Right ventricle myocardium inferior (tissue), 1 donor: ENCODE measurements at places on chromosomes 7 and 10. TPM values are rescaled to one million over a fixed set of nuclear protein-coding genes. Genes with fewer than 3 reads are reported as not detected.

The TMEM270 gene
- total RNA-seq = not detected

DNA sequence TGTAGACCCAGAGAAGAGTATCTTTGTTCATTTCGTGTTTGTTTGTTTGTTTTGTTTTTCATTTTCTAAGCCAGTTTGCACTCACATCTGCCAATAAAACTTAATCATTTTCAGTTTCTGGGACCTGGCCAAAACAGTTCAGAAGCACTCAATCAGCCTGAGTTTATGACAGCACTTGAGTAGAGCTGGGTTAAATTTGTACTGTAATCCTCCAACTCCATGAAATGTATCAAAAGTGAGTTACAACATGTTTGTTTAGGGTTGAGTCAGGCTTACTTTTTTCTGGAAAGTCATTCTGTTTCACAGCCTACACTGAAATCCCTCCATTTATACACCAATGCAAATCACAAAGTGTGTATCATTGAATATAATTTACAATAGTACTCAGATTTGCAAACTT lies 91.9 kb downstream of the ZWINT start:
- no peak for DNase-seq

The GPR37 gene
- not detected for total RNA-seq

- DNase-seq = no peak
Measured at GRCh38 chr7:7188091-7188490, 5.7 kb downstream of the C1GALT1 start.

GRCh38 chr10:103659674-103660363 lies 166.3 kb downstream of the NEURL1 start:
- peak; percentile 83 for DNase-seq

The CALML3 gene
- total RNA-seq = not detected

The MYOZ1 gene
- total RNA-seq = 0.51 TPM

DNA sequence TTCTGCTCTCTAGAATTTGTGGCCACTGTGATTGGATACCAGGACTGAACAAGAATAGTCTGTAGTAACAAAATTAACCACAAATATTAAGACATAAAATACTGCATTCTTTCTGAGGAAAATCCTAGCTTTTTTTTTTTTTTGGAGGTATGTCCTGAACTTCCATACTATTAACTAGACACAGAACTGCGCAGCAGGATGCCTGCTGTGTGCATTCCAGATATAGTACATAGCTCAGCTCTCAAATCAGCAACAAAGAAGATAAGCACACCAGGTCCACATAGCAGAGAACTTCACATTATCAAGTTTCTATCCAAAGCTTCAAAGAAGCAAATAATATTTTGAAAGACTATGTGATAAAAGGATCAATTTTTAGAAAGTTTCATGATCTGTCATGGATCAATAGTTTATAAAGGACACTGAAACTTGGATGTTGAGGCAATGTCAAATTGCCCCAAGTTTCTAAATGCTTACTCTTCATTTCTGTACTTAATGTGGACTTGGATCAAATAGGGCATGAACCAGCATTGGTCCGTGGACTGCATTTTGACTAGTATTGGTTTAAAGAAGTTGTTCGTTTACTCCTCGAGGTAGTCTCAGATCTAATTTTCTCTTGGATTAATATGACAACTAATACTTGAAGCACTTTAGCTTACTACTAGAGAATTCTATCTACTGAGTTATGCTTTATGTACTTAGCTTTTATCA lies 15.4 kb downstream of the NAMPT start:
- no peak for DNase-seq

GRCh38 chr7:43615558-43616145 lies 32.7 kb downstream of the STK17A start:
- DNase-seq = no peak

DNA sequence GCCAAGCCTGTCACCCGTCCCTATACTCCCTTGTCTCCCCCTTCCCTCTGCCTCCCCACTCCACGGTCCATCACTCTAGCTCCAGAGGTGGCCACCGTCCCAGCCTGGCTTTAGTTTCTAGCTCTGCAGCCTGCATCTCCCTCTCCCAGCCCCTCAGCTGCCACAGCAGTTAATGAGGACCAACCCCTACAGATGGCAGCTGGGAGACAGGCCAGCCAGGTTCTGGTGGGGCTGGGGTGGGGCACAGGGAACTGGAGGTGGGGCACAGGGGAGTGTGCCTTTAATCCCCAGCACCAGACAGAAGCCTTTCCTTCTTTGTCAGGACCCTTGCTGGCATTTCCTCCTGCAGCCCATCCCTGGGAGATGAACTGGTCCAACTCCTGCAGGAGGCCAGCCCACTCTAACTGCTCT lies 21.1 kb downstream of the UNC5B start:
- no peak for DNase-seq

DNA sequence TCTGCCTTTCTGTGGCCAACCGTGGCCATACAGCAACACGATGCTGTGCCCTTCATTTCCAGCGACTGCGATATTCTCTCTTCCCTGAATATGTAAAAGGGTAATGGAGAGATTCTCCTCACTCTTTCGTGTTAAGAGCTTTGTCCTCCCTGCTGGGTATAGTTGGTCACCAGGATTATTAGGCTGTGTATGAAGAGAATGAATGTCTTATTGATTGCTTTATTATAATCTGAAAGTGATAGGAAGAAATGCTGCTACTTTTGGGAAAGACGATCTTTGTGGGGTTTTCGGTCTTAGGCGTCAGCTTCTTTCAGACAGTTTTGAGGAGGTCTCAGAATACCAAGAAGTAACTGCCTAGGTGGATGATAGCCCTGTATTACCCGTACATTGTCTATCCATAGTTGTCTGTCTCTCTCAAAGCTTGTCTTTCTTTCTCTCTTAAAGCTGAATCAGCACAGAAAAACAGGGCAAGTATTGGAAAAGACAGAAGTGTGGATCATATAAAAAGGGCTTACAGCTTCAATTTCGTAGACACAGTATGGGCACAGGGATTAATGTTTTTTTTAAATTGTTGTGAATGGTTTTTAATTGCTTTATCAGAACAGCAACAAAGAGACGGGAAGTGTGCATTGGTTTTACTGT lies 1.2 kb downstream of the AHCYL2 start:
- no peak for DNase-seq

The AKR1C8 gene
- total RNA-seq = not detected

GRCh38 chr10:64508029-64508661 lies 986.9 kb downstream of the REEP3 start:
- DNase-seq = no peak

The PKD2L1 gene
- total RNA-seq = not detected

DNA sequence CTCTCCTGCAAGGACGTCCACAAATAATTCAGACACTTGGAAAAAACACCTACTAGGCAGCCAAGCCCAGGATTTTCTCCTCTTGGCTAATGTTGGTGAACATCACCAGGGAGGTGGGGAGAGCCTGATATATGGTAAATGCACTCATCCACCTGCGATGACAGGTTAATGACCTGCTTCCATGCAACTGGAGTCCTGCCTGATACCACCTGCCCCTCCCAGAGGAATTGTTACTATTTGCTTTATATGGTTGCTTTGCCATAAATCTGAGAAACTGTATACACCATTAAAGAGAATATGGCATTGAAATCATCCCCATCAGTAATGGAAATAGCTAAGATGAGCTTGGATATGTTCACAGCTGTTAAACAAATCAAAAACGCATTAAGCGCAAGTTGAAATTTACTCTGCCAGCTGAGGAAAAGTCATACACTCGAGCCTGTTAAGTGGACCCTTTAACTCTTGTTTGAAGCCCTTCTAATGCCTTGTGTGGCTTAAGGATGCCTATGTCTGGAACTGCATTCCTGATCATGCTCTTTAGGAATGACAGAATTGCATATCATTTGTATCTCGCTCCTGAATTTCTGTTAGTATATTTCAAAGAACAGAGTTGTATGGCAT lies 208.3 kb downstream of the PRPF18 start:
- DNase-seq = no peak

The PPP1R17 gene
- total RNA-seq = not detected

GRCh38 chr7:140688341-140688740 lies 8.2 kb upstream of the NDUFB2 start:
- no peak for DNase-seq

DNA sequence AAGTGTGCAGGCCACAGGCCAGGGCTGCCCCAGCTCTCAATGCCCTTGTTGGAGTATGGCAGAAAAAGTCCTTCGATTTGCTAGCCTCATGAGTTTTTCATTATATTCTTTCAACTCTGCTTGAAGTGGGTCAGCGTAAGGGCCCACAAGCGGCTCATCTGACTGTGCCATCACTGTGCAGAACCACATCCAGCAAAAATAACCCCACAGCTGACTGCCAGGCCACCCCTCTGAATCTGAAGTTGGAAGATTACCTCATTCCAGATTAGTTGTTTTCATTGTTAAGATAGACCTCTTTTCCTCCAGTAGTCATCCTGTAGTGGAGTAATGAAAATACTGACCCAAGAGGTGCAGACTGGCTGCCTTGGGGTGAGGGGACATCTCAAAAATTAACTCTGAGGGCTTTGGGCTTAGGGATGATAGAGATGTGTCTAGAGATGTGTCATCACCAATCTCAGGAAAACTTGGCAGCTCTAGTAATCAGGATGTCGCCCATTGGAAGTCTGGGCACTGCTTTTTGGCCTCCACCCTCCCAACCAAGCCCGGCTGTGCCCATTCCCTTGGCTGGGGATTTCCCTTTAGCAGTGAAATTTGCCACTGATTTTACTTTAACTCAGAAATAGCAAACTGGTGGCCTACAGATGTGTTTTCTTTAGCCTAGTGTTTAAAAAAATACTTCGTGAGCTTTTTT lies 164.3 kb downstream of the LCOR start:
- DNase-seq = no peak

The ADCY1 gene
- total RNA-seq = 5.9 TPM

DNA sequence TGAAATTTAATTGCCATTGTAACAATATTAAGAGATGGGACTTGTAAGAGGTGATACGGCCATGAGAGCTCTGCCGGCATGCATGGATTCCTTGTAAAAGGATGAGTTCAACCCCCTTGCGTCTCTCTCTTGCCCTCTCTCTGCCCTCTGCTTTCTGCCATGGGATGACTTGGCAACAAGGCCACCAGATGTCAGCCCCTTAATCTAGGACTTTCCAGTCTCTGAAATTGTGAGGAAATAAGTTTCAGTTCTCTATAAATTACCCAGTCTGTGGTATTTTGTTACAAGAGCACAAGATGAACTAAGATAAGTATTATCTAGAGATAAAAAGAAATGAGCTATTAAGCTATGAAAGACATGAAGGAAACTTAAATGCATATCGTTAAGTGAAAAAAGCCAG lies 145.7 kb upstream of the AHR start:
- no peak for DNase-seq

The ADAM8 gene
- 2.0 TPM for total RNA-seq

DNA sequence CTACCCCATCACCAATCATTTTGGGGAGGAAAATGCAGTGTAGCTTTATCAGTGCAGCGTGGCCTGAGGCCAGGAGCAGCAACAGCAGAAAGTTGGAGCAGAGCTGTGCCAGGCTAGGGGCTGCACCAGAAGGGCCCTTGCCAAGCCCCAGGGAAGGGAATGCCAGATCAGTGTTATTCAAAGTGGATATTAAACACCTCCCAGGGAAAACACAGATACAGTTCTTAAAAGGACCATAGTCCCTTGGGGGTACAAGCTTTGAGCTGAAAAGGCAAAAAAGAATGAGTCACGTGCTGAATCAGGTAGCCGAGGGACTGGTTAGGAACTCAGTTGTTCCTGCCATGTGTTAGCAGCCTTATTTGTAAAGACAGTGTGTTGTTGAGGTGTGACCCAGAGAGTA lies 54.0 kb downstream of the GSDME start:
- no peak for DNase-seq

DNA sequence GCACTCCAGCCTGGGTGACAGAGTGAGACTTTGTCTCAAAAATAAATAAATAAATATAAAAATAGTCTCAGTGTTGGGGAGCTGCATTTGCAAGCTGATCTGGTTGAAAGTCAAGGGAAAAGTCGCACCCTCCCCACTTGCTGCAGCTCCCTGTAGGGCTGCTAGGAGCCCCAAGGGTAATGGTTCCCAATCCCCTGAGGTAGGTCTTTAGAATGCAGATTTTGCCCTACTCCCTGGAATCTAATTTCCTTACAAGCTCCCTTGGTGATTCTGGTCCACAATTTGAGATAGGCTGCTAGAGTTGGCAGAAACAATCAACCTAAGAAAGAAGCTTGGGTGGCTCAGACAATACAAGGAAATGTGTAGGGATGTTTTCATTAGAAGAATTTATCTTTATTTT lies 232.5 kb upstream of the YAE1 start:
- DNase-seq = no peak

The GATA3 gene
- total RNA-seq = 1.3 TPM

DNA sequence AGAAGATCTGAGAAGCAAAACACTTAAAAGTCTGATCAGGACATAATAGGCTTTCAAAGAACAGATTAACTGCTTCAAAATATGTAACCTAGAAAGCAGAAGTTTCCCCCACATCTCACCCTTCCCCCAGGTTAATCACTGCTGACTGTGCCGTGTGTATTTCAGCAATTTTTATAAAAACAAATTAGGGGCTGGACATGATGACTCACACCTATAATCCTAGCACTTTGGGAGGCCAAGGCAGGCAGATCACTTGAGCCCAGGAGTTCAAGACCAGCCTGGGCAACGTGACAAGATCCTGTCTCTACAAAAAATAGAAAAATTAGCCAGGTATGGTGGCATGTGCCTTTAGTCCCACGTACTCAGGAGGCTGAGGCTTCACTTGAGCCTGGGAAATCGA lies 67.6 kb upstream of the GATA3 start:
- DNase-seq = no peak

The IFT22 gene
- 26.5 TPM for total RNA-seq

GRCh38 chr7:26469188-26469587 lies 177.5 kb downstream of the SNX10 start:
- no peak for DNase-seq

The CNNM1 gene
- total RNA-seq = 0.16 TPM
